ENCODE measurements at places on chromosomes 5 and 9.

DNA sequence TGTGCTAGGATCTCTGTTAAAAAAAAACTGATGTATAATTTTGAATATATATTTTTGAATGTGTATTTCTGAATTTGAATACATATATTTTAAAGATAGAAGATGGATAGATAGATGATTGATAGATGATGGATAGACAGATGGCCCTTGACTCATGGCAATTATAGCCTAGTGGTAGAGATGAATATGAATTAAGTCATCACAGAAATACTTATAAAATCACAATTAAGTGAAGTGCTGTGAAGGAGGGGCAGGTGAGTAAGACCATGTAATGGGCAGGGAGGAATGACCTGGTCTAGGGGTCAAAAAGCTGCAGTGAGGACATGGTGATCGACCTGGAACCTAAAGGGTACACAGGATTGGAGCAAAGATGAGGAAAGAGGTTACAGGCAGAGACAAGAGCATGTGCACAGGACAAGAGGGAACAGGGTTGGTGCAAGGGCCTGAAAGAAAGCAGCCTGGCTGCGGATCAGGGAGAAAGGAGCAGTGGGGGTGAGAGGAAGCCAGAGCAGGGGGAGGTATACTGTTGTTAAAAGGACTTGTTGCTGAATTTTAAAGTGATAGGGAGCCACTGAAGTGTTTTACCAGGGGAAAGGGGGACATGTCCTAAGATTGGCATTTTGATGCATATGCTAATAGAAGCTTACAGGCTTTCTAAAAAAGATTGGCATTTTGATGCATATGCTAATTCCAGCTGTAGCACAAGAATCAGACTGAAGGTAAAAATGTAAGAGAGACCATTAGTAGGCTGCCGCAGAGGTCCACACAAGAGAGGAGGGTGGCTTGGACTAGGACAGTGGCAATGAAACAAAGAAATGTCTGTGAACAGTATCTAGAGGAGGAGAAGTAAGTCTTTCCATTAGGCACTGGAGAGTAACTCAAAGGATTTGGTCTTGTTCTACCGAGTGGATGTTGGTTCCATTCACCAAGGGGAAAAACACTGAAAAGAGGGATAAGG lies 527.8 kb downstream of the AGTPBP1 start:
- no peak for DNase-seq

DNA sequence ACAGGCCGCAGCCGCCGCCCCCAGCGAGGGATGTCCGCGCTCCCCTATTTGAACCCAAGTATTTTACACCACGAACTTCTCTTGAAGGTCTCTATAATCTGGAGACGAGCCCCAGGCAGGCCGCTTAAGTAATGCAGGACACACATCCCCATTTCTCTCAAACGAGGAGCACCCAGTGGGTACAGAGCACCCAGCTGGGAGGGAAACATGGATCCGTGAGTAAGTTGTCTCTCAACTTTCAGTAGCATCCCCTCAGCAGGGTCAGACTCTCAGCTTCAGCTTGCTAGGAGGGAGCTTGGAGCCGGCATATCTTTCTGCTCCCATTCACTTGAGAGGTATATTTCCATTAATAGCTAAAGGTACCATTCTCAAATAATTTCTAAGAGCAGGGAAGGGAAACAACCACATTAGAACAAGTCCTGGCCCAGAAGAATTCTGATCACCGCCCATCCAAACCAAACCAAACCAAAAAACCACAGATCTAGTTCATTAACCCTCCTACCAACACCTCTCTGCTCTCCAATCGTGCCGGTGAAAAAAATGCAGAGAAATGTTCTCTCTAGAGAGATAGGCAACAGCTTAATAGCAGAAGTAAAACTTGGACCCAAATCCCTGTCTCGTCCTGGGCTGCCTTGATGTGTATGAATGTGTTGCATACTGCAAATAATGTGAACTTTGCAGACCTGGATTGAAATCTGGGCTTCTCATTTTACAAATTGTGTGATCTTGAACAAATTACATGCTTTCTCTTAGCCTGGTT lies 910 bp downstream of the TDRD7 start:
- no peak for DNase-seq

- no peak for DNase-seq
These were observed 20.0 kb upstream of the MYOT start for GRCh38 chr5:137847687-137848086.

DNA sequence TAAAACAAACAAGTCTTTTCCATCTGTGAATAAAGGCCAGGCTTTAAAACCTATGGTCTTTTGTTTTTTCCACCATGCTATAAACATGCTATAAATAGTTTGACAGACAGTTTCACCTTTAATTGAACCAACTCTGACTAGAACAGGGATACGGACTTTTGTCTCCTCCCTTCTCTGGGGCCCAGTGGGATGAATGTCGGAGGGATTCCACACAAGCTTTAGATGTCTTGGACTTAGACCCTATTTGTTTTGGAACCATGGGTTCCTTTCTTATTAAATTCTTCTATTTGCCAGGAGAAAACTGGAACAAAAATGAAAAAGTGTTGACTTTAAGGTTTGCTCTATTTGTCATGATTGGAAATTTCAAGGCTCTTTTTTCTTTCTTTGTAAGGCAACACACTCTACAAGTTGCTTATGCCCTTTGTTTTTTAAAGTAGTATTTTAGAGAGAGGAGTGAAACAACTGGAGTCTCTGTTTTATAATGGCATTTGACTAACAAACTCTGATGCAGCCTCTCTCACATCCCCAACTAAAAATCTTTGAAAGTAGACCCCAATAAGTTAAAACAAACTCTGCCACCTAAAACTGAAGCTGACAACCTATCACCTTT lies 145.3 kb downstream of the MLLT3 start:
- no peak for DNase-seq

GRCh38 chr5:68223904-68224303 lies 8.3 kb downstream of the PIK3R1 start:
- DNase-seq, result no peak

- DNase-seq, result no peak
These were observed 41.5 kb downstream of the HACD4 start for GRCh38 chr9:20989923-20990341.

DNA sequence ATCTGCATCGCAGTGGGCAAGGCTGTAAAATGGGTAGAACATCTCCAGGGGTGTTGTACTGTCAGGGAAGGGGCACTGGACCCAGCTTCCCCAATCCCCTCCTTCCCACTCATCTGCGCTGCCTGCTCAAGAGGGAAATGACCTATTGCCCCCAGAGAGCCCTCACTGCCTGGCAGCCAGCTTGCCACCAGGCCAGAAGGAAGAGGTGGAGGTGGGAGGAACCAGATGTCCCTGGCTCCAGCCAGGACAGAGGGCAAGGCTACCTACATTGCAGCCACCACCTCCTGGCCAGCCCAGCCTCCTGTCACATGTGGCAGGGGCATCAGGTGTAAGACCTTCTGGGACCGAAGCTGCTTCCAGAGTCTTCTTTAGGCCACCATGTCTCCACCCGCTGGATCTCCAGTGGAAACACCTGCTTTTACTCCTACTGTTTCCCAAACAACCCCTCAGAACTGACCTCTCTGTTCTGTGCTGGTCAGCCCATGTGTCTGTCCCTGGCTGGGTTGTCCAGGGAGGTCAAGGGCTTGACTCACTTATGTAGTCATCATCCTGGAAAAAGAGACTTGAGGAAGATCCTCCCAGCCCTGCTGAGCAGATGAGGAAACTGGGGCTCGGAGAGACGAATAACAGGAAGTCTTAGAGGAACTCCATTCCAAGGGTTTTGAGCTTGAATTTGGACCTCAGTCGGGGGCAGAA lies 42.3 kb downstream of the JADE2 start:
- DNase-seq, result no peak

DNA sequence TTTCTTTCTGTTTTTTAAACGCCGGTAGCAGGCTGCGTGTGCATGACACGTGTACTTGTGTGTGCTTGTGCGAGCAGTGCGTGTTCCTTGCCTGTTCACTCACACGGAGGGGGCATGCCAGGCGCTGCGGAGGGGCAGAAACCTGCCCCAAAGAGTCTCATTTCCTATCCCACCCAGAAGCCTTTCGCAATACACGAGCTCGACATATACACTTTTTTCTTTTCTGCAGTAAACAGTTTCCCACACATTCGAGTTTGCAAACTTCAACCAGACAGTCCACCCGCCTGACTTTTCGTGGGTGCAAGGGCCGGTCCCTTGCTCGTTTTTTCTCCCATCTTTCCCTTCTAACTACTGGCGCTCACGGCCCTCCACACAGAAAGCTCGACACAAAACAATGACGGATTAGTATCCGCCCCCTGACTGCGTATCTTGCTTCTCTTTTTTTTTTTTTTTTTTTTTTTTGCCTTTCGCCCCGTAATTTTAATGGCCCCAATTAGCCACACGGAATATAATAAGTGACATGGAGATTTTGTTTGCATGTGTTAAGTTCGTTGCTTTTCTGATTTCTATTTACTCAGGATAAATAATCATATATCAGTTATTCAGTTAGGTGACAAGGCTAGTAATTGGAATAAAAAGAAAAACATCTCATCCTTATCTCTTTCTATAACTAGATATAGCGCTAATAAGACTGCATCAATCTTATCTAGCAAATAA lies 5.3 kb upstream of the OTP start:
- no peak for DNase-seq

- DNase-seq, result no peak
These were observed 1.8 kb downstream of the SLC12A2 start for GRCh38 chr5:128085413-128085812.

DNA sequence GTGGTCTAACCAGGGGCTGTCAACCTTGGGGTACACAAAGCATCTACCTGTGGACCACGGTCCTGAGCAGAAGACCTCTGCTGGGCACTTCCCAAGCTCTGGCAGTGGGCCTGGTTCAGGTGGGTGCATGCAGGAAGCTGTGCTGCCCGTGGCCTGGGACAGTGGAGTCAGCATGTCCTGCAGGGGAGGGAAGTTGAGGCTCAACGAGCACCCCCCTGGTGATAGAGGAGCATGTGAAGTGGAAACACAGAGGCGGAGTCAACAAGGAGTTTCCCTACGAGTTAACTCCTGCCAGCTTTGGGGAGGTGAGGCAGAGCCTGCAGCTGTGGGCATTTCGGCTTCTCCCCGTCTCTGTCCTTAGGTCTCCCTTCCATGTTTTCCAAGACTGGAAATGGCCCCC lies 67.5 kb upstream of the IRX2 start:
- no peak for DNase-seq

GRCh38 chr5:178328826-178329730 lies 96.5 kb upstream of the PHYKPL start:
- no peak for DNase-seq

DNA sequence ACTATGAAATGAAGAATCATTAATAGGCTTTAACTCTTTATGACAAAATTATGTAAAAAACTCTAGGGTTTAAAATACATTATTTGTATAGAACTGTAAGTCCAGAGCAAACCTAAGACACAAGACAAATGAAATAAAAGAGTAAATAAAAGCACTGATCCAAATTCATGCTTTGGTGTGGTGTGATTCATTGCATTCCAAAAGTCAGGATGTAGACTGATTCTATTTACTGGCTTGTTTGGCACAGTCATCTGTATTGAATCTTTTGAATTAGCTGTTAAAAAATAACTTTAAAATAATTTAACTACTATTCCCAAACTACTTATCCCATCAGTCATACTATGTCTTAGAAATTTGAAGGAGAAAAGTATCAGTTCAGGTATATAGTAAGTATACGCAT lies 31.1 kb downstream of the IL4 start:
- DNase-seq, result no peak

DNA sequence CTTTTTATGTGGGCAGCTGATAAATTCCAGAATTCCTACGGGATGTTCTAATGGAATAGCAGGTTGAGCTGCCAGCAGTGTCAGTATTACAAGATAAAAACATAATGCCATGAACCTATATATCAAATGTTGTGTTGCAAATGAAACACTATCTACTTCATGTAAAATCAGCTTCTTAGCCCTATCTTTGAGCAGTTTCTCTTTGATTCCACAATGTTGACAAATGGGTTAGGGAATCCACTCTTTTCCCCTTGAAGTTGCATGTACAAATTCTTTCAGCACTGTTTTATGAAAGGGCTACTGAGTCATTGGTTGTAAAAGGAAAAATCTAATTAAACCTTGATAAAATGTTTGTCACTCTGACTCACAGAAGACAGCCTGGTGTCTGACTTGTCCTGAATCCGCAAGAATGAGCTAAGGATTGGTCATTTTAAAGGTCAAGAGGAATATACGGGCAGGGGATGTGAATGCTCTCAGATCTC lies 950.6 kb upstream of the NUDT12 start:
- DNase-seq, result no peak

DNA sequence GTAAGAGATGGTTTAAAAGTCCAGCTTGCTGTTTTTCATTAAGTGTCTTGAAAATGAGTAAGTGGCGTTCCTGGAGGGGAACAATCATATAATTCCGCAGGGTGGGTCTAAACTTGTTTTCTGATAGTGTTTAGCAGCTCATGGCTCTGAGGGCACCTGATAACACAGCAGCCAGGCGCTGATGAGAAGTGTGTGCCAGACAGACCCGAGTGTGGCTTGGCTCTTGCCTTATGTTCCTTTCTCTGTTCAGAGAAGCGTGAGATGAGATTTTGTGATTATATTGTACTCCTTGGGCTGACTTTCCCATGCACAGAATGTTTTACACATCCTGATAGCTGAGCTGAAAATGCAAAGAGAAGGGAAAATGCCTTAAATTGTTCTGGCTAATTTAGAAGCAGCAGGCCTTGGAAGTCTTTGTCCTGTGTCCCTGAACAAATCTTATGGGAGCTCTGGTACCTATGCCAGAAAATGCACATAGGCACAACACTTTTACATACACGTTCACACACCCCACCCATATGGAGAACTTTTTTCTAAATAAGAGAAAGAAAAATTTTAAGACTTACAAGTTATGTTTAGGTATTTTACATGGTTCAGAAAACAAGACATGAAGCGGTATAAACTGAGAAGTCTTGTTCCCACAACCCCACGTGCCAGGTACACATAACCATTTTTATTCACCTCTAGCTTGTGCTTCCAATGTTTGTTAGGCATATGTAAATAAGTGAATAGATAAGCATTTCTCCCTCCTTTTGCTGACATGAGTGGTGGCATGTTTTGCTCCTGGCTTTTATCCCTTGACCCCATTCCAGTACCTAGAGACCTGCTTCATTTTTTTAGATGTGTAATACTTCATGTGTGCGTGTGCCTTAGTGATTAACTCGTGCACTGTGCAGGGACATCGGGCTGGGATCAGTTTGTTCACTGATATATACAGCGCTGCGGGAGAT lies 152.2 kb upstream of the OTULINL start:
- no peak for DNase-seq

DNA sequence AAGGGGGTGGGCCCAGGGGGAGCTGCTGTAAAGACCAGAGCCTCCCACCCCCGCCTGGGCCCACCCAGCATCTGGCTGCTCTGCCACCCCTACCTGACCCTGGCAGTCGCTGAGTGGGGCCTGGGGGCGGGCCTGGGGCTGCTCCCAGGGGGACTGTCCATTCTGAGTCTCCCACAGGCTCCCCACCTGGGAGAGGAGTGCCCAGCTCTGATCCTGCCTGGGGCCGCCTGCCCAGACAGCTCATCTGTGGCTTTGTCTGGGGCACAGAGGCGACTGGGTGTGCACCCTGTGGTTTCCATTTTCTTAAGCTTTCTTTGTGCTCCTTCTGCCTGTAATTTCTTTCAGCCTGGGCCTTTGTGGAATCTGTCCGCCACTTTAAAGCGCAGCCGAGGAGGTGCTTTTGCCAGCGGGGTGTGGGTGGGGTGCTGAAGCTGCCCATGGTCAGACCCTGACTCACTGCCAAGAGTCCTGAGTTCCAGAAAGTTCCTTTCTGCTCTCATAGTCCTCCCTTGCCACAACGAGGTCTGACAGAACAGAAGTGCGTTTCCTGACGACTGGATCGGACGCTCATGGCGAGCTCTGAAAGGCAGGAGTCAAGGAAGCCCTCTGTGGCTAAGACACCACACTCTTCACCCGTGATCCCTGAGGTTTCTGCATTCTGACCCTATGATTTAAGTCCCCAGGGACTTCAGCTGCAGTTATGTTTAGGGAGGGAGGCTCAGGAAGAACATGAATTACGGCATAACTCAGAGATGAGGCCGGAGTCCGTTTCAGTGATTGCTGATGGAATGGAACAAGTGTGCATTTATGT lies 225.0 kb downstream of the FANCC start:
- DNase-seq, result no peak
